ENCODE measurements at places on chromosomes 13 and 19.

DNA sequence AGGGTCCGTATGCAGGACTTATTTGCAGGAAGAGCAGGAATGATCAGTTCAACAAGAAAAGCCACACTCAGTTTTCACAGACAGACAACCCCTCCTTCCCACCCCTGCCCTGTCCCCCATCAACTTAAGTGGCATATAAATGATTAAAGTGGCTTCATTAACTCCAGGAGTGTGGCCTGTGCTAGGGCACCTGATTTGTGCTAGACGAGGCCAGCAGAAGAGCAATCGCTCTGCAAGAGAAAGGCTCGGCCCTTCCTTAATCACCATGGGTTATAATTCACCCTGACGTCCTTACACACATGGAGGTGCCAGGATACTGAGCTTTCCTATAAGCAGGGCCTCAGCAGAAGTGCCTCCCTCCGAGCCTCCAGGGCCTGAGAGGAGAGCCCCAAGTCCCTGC is 14.6 kb downstream of the C19orf12 start:
- DNase-seq = no peak

- DNase-seq = no peak
These were observed 17.6 kb upstream of the TNFRSF19 start for GRCh38 chr13:23552661-23553060.

GRCh38 chr19:41427647-41428480 is 690 bp upstream of the B3GNT8 start:
- no peak for DNase-seq

DNA sequence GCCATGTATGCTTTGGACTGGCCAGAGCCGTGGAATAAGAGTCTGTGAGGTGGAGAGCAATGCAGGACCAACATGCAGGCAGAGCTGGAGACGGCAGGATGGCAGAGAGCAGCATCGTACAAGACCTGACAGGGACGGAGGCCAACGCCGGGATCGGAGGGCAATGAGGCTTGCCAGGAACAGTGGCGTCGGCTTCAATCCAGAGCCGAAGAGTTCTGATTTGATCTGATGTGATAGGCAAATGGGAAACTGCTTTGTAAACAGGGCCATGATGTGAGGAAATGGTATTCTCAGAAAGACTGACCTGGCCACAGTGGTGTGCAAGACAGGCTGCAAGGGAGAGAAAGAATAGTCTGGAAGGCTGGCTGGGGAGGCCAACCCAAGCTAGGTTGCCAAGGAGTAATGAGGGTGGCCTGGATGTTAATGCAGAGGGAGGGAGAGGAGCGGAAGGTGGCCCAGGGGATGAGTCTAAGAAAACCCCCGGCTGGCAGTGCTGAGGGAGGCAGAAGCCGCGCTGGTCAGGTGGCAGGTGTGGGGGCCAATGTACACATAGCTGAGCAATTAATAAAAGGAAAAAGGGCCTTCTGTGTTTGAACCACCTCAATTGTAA is 26.7 kb downstream of the RCBTB2 start:
- DNase-seq = no peak

DNA sequence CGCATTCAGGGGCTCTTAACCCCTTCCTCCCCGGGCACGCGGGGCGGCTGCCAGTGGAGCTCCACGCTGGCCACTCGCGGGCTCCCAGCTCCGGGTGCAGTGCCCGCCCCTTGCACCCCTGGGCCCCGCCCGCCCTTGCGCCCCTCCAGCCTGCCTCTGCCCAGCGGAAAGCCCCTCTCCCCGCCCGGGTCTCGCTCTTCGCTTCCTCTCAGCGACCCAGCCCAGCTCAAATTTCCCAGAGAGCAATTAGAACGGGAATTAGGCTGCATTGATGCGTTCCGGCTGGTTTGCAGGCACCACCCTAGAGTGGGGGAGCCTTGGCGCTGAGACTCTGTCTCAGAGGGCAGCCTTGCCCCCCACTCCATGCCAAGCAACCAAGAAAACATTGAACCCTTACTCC is 1.8 kb upstream of the GSX1 start:
- DNase-seq = no peak

- DNase-seq = no peak
These were observed 1.4 kb downstream of the PARP4 start for GRCh38 chr13:24511019-24511815.

GRCh38 chr19:30407068-30407709 is 35.0 kb downstream of the ZNF536 start:
- no peak for DNase-seq

DNA sequence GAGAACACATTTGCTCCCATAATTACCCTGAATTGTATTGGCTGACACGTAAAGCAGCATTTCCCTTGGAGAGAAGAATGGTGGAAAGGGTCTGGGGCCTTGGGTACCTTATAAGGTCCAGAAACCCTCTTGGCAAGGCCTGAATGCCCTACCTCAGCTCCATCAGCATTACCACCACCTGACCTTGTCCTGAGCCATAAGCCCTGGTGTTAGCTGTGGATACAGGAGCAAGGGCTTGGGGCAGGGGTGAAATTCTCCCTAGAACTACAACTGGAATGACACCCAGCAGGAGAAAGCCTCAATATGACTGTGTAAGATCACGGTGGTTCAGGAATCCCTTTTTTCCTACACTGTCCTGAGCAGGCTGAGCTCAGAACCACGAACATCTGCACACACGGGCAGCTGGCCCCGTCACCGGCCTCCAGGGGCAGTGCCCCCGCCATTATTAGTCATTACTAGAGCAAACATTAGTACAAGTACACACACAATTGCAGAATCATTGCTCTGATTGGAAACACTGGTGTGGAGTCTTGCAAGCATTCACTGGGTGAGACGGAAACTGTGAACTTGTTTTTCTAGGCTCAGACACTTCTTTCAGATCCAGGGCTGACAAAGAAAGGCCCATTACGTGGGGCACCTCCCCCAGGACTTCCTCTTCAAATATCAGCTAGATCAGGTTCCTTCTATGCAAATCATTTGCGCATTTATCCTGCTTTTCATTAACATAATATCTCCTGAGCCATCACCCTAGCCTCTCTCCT is 26.8 kb upstream of the MTIF3 start:
- no peak for DNase-seq

GRCh38 chr13:106601489-106601888 is 33.6 kb upstream of the ARGLU1 start:
- DNase-seq = no peak

DNA sequence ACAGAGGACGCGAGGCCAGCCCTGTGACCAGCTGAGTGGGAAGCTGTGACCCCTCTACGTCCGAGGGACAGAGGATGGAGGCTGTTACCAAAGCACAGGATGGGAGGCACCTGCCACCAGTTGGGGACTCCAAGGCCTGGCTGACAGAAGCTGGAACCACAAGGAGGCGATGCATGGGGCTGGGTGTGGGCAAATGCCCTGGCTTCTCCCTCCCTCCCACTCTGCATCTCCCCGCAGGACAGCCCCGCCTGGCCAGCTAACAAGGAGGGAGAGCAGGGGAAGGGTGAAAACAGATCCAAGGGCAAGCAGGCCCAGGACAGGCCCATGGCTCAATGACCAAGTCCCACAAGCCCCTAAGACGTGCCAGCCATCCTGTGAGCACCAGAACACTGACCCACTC is 28.6 kb downstream of the AKT2 start:
- no peak for DNase-seq

DNA sequence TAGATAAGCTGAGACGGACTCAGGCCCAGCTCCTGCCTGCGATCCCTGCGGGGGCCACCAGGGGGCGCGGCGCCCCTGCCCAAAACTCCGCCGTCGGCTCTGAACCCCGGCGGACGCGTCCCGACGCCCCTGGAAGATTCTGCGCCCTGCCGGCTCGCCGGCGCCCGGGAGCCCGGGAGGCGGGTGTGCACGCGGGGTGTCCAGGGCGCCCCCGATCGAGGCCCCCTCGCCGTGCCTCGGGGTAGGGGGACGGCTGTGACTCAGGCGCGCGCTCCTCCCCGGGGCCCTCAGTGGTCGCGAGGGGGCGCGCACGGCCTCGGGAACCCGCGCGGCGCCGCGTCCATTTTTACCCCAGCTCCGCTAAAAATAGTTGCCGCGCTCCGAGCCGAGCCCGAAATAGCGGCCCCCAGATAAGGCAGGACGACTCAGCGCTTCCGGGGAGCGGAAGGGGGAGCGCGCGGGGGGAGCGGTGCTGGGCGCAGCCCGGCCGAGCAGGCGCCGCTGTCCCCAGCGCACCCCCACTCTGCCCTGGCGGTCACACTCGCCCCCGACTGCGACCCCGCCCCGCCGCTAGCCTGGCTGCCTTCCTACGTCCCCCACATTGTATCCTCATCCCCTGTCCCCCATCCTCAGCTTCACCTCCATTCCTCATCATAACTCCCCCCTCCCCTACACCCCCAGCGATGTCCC is 16.0 kb upstream of the ERCC1 start:
- DNase-seq = peak; percentile 79

DNA sequence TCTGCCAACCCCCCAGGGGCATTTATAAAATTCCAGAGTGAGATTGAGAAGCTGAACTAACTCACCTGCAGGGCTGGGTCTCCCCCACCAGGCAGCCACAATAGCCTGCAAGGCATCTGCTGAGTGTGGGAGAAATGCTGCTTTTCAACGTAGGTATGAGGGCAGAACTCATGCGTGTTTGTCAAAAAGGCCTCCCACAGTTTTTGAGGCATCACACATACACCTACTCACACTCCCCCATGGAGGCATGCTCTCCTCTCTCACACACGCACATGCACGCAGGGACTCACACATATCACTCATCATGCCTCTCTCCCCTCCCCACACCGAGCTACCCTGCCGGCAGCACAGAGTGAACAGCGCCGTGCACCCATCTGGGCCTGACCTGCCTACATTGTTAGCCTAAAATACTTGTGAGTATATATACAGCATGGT is 390.5 kb downstream of the FGF9 start:
- no peak for DNase-seq

DNA sequence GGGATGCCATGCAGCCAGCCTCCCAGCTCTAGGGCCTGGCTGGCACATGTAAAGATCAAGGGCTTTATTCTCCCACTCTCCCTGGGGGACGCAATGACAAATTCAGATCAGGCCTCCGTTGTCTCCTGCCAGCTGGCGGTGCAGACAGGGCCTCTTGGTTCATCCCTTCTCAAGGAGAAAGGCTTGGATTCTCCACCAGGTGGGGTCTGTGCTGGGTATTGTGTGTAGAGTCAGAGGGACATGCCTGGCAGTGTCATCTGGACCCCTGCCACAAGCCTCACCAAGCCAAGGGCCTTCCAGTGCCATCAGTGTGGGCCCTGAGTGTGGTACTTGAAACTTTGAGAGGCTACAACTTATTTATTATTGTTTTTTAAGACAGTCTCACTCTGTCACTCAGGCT is 8.4 kb upstream of the PTPRS start:
- no peak for DNase-seq

- DNase-seq = no peak
These were observed at the start of gene KLK12 for GRCh38 chr19:51034704-51035103. Gene KLK12, minus strand, starts transcription at chr19:51035002. Its CDS starts 381 bp downstream, at chr19:51034621.

GRCh38 chr19:35742121-35742724 is at the start of gene IGFLR1:
Gene IGFLR1, minus strand, starts transcription at chr19:35742452. Its CDS starts 1,272 bp downstream, at chr19:35741180.
- DNase-seq = peak; percentile 17

GRCh38 chr13:62296812-62297211 is 881.2 kb upstream of the PCDH20 start:
- DNase-seq = no peak

DNA sequence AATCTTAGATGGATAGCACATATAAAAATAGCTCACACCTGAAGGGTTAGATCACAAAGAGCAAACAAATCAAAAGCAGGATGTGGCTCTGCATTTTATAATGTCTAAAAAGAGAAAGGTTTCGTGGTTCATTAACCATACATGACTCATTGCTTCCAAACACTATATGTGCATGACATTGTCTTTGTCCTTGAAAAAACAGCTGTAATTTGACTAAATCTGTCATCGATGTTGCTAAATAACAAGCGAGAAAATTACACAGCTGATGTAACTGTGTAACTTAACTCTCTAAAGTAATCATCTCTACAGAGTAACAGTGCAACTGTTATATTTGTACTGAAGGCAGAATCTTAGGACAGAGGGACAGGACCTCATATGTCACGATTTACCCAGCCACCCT is 383.1 kb upstream of the GPC6 start:
- DNase-seq = no peak

- DNase-seq = no peak
These were observed 206.6 kb upstream of the SLC10A2 start for GRCh38 chr13:103272770-103273169.

GRCh38 chr19:49042177-49042576 is 1.5 kb upstream of the CGB5 start:
- no peak for DNase-seq

- no peak for DNase-seq
These were observed 396.7 kb downstream of the RFC3 start for GRCh38 chr13:34214686-34215085.

- DNase-seq = no peak
These were observed 48.5 kb downstream of the KLF2 start for GRCh38 chr19:16373079-16373478.
